ENCODE measurements at places on chromosomes 4 and X.

DNA sequence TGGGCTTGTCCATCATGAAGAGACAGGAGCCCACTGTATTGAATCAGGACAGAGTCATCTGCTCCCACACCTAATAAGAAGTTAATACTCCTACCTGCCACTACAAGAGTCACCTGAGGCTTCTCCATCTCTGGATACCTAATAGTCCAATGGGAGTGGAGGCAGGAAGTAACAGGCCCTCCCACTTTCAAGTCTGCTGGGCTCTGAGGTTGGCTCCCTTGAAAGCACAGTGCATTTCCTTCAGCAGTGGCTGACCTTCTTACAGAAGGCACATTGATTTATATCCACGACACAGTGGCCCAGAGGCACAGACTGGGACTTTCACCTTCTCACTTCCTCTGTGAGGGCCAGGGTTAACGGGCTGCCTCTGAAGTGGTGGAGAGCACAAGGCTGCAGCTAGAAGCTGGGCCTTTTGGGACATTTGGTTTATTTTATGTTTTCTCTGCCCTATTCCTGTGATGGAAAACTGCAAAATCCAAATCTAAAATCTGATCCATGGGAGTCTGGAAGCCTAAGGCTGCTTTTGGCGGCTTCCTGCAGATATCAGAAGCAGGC is 38.1 kb downstream of the FRG2 start:
- DNase-seq, result no peak

DNA sequence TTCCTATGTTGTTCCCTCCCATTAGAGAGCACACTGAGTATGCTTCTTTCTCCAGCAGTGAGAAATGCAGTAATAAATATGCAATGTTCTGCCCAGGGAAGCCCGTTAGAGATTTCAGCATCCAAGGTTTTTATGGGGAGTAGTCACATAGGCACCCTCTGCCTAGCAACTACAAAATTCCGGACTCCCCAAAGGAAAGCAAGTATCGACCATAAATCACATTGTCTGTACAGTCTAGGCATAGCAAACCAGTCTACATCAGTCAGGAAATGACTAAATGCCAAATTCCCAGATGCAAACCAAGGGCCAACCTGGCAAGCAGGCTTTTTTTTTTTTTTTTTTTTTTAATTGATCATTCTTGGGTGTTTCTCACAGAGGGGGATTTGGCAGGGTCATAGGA is 34.8 kb downstream of the GPR101 start:
- no peak for DNase-seq

GRCh38 chrX:154718616-154719015 is 32.3 kb downstream of the GAB3 start:
- no peak for DNase-seq

DNA sequence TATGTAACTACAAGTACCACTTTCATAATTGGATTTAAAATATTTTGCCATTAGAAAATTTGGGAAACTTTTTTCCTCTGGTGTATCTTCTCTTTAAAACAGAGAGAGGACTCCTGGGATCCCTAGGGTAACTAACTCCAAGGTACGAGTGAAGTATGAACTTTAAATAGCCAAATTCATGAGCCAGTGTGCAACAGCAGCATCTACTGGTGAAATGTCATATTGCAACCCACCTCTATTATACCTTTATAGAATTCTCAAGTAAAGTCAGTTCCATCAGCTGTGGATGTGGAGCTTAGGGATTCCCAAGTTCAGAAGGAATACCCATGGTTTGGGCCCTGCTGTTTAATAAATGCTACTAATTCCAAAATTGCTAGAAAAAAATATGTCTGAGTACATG is 282.7 kb upstream of the TAPT1 start:
- DNase-seq, result no peak

GRCh38 chrX:71871367-71871766 is 39.3 kb upstream of the NHSL2 start:
- no peak for DNase-seq

DNA sequence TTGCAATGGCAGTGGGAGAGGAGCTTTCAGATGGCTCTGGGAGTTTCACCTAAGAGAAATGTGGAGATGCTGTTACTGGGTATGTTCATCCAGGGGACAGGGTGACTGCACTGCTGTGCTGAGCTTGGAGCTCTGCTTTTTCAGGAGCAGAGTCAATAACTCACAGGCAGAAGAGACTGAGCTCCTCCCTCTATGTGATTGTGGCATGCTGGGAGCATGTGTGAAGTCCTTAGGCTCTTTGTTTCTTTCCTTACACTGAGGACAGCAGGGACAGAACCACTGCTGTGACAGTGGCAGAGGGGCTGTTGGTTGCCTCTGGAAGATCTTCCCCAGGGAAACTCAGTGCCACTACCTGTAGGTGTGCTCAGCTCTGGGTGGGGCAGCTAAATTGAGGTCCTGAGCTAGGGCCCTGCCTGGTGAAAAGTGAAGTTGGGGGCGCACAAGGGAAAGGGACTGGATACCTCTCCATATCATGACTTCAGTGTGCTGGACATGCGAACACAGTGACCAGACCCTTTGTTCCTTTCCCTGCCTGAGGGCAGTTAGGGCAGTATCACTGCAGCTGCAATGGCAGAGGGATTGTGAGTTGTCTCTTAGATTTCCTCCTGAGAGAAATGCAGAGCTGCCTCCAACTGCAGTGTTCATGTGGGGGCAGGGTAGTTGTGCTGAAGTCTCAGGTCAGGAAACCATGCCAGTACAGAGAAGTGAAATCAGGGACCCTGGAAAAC is 156.7 kb downstream of the TENT5D start:
- no peak for DNase-seq

GRCh38 chrX:29071525-29072320 is 484.5 kb downstream of the IL1RAPL1 start:
- no peak for DNase-seq

- no peak for DNase-seq
Measured at GRCh38 chr4:100849319-100849718, 331.5 kb upstream of the EMCN start.

GRCh38 chr4:8552024-8552423 is 28.2 kb upstream of the GPR78 start:
- DNase-seq, result no peak

DNA sequence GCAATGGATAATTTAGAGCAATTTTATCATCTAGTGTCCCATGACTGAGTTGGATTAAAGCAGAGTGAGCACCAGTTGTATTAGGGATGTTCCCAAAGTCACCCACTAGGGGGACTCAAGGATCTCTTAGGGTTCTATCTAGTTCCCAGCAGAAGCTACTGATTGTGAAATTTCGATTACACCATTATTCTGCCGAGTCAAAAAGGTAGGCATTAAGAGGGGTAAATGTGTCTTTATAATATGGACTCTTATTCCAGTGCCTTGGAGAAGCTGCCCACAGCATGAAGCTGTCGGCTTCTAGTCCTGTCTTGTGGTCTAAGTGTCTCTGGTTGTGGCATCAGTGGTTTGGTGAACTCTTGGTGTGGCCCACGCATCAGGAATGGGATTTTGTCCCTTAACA is 53.3 kb downstream of the RGS12 start:
- DNase-seq, result peak; percentile 51

GRCh38 chr4:88242144-88242543 is 42.2 kb downstream of the PPM1K start:
- DNase-seq, result no peak

- DNase-seq, result no peak
Measured at GRCh38 chrX:1336331-1336943, at the start of gene IL3RA. TSS of gene IL3RA (plus strand) at chrX:1336785. CDS start at chrX:1341766, 4,981 bp downstream.

DNA sequence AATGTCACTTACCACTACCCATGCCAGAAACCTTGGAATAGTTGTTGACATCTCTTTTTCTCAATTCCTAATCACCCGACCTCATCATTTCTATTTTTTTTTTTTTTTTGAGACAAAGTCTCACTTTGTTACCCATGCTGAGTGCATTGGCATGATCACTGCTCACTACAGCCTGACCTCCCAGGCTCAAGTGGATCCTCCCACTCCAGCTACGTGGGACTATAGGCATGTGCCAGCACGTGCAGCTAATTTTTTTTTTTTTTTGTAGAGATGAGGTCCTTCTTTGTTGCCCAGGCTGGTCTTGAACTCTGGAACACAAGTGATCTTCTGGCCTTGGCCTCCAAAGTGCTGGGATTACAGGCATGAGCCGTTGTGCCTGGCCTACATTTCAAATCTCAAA is 12.0 kb downstream of the KDM6A start:
- DNase-seq, result no peak

GRCh38 chr4:51895158-51895557 is 52.2 kb downstream of the DCUN1D4 start:
- no peak for DNase-seq

GRCh38 chrX:79130857-79131256 is 13.6 kb upstream of the GPR174 start:
- DNase-seq, result no peak

GRCh38 chrX:69303231-69303630 is 138.0 kb upstream of the PJA1 start:
- DNase-seq, result no peak

GRCh38 chr4:53174823-53175222 is 191.0 kb downstream of the SCFD2 start:
- DNase-seq, result no peak

- DNase-seq, result no peak
Measured at GRCh38 chr4:3280466-3280865, 12.4 kb upstream of the RGS12 start.

- DNase-seq, result no peak
Measured at GRCh38 chrX:116246261-116246660, 75.7 kb downstream of the AGTR2 start.

DNA sequence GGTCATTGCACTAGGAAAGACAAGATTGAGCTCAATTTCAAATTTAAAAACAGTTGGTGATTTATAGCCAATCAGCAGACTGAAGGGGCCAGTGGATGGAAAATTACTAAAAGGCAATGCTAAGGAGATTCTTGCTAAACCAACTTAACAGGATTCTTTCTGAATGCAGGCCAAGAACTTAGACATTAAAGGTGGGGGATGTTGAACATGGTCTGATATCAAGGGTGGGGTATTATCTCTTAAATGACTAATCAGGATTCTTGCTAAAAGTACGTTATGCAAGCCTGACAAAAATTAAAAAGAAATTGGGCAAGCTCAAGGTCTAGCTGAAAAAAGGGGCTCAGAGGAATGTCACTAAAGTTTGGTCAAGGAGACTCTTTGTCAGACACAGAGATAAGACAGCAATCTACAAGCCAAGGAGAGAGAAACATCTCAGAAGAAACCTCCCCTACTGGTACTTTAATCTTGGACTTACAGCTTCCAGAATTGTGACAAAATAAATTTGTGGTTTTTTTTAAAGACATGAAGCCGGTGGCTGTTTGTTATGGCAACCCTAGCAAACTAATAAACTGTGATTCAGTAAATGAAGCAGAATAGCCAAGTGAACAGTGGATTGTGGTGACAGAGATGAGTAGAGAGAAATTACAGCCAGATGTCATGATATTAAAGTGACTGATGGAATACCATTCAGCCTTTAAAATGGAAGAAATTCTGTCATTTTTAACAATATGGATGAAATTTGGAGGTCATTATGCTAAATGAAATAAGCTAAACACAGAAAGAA is 120.3 kb upstream of the KLHL4 start:
- DNase-seq, result no peak

DNA sequence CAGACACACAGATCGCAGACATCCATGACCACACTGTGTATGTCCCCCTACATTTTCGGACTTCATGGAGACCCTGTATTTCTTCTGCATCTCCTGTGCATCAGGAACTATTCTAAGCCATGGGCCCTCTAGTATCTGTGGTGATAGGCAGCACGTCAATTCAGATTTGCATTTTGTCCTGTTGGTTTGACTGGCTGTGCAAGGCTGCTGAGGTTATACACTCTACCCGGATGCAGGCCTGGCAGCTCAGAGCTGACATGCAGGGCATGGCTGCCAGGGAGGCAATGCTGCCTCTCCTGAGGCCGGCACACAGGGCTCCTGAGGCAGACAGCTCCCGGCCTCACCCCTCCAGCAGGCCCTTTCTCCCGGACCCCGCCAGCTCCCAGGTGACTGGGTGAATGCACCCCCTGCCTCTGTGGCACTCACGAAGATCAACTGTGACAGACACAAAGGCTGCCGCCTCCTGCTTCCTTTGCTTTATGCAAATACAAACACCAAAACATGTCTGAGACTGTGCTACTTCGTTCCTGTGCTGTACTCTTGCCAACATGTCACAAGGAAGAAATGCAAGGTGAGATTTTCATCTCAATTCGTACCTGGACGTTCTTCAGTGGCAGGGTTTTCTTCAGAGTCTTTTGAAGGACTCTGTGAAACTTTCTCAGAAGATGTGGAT is 51.0 kb downstream of the NSG1 start:
- DNase-seq, result no peak

- DNase-seq, result no peak
Measured at GRCh38 chrX:108064001-108064400, 19.1 kb downstream of the VSIG1 start.

DNA sequence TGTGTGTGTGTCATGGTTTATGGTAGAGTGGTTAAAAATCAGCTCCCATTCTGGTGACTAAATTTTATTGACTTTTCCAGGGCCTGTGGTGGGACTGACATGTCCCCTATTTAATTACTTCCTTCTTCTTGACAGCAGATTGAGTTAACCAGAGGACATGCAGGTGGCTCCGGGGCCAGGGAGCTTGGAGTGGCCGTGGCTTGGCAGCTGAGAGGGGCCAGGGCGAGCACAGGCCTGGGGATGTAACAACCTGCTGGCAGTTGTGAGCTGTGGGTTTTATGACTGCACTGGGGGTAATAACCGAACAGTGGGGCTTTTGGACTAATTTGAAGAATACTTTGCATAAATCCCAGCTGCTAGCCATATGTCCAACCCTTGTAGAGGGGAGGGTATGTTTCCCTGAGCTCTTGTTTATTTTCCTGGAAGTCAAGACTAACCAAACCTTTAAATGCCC is 186.0 kb downstream of the MID1IP1 start:
- DNase-seq, result no peak

- no peak for DNase-seq
Measured at GRCh38 chrX:30935985-30936384, 46.9 kb upstream of the TAB3 start.

DNA sequence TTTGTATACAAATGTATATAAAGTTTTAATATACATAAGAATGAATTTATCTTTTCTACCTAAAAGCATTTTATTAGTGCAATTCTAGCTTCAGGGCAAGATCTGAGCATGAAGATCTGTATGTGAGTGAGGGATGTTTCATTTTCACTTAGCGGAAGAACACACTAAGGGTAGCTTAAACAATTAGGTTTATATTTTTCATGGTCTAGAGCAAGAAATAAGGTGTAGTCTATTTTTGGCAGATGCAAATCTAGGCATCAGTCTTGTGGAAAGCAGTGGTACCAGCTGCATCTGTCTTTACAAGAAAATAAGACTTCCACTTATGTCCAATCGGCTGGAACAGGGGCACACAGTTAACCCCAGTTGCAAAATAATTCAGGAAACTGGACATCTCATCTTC is 433.3 kb downstream of the ADAM29 start:
- DNase-seq, result no peak

GRCh38 chrX:154459832-154460231 is 1.8 kb downstream of the PLXNA3 start:
- DNase-seq, result no peak

DNA sequence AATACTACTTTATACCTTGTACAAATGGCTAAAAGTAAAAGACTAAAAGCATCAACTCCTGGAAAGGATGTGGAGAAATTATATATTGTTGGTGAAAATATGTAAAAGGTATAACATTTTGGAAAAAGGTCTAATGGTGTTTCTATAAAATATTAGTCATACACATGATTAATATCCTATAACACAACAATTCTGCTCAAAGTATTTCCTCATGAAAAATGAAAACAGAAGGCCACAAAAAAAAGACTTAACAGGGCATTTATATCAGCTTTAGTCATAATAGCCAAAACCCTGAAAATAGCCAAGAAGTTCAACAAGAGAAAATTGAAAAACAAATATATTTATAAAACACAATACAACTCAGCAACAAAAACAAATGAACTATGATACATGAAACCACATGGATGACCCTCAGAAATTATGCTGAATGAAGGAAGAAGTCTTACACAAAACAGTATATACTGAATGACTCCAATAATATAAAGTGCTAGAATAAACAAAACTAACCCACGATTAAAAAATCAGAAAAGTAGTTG is 38.8 kb downstream of the TBCK start:
- no peak for DNase-seq
